ENCODE measurements at places on chromosomes 1 and 21.

GRCh38 chr1:22363403-22364325, 88.0 kb upstream of the ZBTB40 start:
- no peak for DNase-seq

GRCh38 chr1:55275151-55275748, 60.1 kb upstream of the USP24 start:
- no peak for DNase-seq

GRCh38 chr21:43294194-43294902, 125.5 kb downstream of the CRYAA start:
- DNase-seq, result no peak

DNA sequence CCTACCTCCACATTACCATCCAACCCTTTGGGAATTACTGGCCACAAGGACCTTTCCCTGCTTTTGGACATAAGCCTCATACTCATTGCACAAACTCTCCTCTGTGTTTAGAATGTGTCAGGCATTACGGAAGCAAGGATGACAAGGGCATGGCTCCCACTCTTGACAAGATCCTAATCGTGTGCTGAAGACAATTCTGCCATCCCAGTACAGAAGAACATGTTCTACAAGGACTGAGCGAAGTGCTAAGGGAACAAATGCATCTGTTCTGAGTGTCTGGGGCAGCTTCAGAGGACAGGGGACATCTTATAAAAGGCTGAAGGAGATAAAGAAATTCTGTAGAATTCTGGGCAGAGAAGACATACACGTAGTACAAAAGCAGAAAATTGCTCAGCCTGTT, 378.5 kb upstream of the CAMK1G start:
- DNase-seq, result no peak

- DNase-seq, result no peak
Measured at GRCh38 chr21:14358775-14359174, 24.2 kb downstream of the HSPA13 start.

DNA sequence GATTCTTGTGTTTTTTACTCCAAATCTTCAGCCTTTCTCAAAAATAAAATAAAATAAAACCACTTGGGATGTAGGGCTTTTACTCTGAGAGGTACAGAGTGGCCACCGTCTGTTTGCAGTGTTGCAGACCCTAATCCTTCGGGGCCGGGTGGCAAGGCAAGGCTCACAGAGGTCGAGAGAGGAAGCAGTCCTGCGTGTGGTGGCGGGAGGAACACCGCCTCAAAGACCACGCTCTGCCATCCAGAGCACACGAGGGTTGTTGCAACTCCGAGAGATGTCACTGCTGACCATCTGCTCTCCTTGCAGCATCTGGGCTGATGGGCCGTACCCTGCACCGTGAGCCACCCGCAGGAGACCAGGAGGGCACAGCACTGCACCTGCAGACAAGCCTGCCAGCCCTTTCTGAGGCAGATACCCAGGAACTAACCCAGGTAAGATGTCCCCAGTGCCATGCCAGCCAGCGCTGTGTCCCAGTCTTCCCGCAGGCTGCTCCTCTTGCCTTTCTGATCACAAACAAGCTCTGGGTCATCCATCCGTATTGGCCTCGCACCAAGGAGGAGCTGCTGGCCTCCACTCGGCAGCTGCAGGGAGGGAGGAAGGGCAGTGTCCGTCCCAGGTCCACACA, 31.5 kb downstream of the SNAP47 start:
- no peak for DNase-seq

GRCh38 chr1:200740571-200741208, 2.0 kb downstream of the CAMSAP2 start:
- no peak for DNase-seq

DNA sequence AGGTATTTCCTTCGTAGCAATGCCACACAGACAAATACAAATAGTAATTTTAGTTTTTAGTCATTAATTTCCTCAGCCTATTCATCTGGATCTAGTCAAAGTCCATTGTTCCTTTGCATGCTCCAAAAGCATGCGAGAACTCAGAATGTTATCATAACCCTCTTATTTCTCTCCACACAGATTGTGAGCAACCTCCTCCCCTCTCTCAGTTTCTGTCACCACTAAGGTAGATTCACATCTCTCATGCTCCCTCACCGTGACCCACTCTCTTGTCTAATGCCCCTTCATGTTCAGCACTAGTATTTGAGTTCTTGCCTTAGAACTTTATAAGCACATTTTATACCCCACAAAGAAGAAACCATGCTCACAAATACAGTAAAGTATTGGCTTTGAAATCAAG, 582.4 kb downstream of the PLA2G4A start:
- no peak for DNase-seq

DNA sequence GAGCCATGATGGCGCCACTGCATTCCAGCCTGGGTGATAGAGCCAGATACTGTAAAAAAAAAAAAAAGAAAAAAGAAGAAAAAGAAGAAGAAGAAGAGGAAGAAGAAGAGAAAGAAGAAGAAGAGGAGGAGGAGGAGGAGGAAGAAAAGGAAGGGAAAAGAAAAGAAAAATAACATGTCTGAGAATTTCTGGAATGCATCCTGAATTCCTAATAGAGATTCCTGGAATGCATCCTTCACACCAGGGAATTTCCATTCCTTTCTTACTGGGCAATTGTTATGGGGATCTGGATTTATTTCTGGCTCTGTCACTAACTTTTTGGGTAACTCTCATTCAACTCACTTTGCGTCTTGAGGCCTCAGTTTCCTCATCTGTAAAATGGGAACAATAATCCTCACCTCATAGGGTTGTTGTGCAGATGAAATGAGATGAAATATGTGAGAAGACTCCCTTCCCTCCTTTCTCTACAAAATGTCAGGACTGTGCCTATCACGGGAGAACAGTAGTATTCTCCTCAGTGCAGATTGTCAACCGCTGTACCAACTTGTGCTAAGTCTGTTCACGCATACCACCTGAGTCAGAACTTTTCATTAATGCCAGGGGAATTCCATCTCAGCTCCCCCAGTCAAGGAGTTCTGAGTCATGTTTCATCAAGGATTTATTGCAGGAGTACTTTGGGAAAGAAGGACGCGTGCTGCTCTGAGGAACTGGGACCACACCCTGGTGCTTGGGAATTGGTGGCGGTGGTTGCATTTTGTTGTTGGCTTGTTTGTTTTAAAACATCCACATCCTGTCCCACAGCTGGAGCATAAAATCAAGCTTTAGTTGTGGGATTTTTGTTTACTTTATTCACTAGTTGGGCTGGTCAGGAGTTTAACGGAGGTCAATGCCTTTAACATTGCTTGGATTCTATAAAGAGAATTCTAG, 42.4 kb upstream of the ROR1 start:
- no peak for DNase-seq

- no peak for DNase-seq
Measured at GRCh38 chr21:35814858-35815619, 245.3 kb downstream of the SETD4 start.

DNA sequence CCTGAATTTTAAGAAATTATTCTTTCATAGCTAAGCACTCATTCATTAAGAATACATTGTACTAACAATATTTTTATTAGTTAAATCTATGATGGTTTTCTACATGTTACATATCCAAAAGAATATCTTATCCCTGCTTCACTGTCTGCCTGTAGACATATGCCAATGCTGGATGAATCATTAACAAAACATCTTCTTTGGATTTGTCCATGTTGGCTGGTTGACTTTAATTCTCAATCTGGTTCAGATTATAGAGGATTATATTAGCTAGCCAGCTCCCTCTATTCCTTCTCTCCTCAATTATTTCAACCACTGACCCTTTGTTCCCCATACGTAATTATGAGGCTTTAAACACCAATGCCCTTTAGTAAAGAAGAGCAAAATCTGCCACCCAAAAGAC, 138.9 kb upstream of the DMRTA2 start:
- DNase-seq, result no peak

- no peak for DNase-seq
Measured at GRCh38 chr1:210743038-210743437, 390.9 kb downstream of the KCNH1 start.

DNA sequence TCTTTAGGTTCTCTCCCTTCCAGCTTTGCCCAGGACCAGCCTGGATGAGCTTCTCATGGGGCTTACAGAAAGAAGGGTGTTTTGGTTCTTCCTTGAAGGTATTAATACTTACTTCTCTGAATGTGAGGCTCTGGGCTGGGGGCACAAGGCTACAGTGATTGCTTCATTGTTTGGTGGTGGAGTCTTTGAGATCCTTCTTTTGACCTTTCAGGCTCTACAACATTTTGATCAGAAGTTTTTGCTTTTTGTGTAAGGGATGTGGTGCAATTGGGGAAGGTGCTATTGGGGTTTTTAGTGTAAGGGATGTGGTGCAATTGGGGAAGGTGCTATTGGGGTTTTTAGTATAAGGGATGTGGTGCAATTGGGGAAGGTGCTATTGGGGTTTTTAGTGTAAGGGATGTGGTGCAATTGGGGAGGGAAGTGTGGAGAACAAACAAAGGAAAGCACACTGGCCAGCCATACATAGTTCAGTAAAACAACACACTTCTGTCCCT, 103.6 kb upstream of the IVNS1ABP start:
- no peak for DNase-seq

- DNase-seq, result no peak
Measured at GRCh38 chr1:91018006-91018405, 3.8 kb downstream of the ZNF644 start.

DNA sequence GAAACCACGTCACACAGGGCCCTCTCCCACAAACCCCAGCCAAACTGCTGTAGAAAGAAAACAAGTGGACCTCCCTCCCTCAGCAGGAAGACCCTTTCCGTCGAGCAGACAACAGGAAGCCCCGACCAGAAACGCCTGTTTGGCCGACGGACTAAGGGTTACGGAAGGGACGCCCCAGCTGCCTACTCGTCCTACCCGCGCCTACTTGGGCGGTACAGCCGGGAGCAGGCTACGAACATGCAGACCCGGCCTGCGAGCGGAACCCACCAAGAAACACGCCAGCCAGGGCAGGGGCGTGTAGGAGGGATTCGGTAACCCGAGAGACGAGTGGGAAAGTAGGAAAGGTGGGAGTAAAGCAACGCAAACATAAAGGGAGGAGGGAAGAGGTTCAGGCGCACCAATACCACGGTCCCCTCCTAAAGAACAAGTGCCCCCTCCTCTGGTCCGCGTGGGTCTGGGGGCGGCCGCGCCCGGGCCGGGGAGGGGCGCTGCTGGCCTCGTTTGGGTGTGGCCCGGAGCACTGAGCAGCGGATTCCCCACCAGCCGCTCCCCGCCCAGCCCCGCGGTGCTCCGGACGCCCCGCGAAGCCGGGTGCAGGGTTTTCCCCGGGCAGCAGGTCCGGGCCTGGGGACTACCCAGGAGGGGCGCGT, 450 bp downstream of the S100A10 start:
- peak; percentile 16 for DNase-seq

DNA sequence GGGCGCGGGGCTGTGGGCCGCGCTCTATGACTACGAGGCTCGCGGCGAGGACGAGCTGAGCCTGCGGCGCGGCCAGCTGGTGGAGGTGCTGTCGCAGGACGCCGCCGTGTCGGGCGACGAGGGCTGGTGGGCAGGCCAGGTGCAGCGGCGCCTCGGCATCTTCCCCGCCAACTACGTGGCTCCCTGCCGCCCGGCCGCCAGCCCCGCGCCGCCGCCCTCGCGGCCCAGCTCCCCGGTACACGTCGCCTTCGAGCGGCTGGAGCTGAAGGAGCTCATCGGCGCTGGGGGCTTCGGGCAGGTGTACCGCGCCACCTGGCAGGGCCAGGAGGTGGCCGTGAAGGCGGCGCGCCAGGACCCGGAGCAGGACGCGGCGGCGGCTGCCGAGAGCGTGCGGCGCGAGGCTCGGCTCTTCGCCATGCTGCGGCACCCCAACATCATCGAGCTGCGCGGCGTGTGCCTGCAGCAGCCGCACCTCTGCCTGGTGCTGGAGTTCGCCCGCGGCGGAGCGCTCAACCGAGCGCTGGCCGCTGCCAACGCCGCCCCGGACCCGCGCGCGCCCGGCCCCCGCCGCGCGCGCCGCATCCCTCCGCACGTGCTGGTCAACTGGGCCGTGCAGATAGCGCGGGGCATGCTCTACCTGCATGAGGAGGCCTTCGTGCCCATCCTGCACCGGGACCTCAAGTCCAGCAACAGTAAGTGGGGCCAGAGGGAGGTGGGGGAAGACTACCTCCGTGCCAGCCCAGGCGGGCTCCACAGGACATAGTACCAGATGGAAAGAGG, 808 bp downstream of the MAP3K21 start:
- DNase-seq, result no peak

DNA sequence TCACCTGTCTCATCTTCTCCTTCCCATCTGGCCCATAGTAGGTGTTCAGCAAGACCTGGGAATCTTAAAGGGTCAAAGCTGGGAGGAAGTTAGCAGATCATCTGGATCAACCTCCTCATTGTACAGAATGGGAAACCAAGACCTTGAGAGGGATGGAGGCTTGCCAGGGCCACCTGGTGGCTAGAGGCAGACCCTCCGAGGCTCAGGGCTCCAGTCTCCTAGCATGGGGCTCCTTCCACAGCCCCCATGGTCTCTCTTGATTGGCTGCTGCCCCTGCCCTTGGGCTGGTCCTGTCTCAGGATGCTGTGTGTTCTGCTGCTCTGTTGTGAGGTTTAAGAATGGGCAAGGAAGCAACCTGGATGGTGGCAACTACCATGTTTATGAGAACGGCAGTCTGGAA, 68.7 kb upstream of the CNTN2 start:
- DNase-seq, result no peak

GRCh38 chr1:240070188-240070587, 21.5 kb upstream of the FMN2 start:
- DNase-seq, result no peak

- DNase-seq, result no peak
Measured at GRCh38 chr1:234997896-234998741, 130.5 kb downstream of the TOMM20 start.

GRCh38 chr1:53391982-53392381, 64.1 kb upstream of the LRP8 start:
- DNase-seq, result no peak

DNA sequence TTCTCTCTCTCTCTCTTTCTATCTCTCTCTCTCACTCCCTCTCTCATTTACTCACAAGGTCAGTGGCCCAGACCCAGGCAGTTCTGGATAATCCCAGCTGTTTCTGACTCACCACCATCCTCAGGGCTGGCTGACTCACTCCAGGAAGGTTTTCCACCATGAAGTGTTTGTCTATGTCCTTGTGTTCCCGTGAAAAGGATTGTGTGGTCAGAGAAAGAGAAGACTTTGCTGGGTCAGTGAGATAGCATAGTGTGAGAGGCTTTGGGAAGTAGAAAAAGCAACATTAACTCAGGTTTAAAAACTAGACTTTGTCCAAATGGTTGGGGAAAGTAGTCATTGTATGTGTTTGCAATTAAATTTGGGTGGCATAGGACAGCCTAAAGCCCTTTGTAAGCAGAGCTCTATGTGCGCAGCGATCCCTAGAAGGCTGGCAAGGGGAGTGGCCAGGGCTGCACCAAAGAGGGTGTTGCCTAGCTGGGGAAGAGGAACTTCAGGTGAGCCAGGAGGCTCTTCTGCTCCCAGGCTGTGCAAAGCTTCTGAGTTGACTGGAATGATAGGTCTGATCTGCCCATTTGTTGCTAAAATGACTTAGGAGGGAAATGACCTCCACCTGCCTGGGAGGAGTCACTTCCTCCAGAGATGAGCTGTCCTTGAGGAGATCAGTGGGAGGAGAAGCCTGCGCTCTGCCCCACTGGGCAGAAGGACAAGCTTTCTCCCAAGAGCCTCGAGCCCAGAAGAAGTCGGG, 4.9 kb upstream of the CAPN2 start:
- no peak for DNase-seq

GRCh38 chr1:154698320-154699096, 90.5 kb upstream of the ADAR start:
- DNase-seq, result no peak

GRCh38 chr1:50959303-50959912, 659 bp downstream of the FAF1 start:
- no peak for DNase-seq
